ENCODE measurements at places on chromosomes 2 and 18.

- DNase-seq, result no peak
Observed at GRCh38 chr2:222404151-222404905, 20.0 kb upstream of the SGPP2 start.

DNA sequence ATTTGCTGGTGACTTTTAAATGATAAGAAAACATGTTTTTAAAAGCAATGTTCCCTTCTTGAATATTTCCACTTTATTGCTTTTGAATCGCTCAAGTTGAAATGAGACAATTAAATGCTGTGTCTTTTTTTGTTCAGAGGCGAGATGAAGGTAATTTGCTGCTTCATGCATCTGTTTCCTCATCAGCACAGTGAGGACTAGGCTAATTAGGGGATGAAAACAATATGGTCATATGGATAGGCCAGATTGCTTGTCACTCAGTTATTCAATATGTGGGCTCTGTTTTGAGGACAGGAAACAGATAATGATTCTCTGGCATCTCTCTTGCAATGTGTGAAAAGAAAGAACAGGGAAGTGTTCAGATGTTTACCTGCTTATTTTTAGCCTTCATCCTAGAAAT is 61.0 kb downstream of the ERBB4 start:
- no peak for DNase-seq

- DNase-seq, result no peak
Observed at GRCh38 chr18:29137773-29138495, 961.0 kb upstream of the CDH2 start.

- no peak for DNase-seq
Observed at GRCh38 chr2:127664895-127665225, 10.5 kb downstream of the LIMS2 start.

GRCh38 chr2:21220930-21221329 is 97.2 kb downstream of the TDRD15 start:
- no peak for DNase-seq

GRCh38 chr2:149579972-149580882 is 7.3 kb downstream of the MMADHC start:
- no peak for DNase-seq

DNA sequence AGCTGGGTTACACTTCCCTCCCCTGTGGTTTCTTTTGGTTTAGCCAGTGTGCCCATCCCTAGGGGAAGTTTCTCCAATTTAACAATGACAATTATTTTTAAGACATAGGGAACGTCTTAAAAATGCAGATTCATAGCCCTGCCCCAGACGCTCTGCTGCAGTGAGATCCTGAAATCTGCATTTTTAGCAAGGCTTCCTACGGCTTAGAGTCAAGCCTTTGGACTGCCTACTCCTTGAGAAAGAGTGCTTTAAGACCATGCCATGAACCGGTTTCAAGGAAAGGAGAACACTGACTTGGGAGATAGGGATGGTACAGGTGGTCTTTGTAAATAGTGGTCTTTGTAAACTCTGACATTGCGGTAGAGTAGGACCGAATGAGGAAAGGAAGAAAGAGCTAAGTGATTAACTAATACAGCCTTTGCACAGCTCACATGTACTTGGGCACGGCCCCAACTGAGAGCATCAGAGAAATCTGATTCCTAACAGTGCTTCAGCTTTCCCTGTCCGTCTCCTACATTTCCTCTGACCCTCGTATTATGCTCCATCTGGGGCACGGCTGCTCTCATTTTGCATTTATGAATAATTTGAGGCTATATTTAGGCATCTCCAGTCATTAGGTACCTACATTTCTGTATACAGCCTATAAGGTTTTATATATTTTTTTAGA is 217.6 kb upstream of the TANK start:
- DNase-seq, result no peak

DNA sequence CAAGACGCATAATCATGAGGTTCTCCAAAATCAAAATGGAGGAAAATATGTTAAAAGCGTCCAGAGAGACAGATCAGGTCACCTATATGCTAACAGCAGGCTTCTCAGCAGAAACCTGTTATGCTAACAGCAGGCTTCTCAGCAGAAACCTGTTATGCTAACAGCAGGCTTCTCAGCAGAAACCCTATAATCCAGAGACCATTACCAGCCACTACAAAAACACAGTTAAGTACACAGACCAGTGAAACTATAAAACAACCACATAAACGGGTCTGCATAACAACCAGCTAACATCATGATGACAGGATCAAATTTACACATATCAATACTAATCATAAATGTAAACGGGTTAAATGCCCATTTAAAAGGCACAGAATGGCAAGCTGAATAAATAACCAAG is 1548.4 kb upstream of the TMEFF2 start:
- DNase-seq, result no peak

GRCh38 chr2:162825578-162825977 is 13.0 kb downstream of the KCNH7 start:
- no peak for DNase-seq

GRCh38 chr2:97731274-97732020 is 18.1 kb downstream of the ZAP70 start:
- no peak for DNase-seq

- DNase-seq, result no peak
Observed at GRCh38 chr2:210288408-210288807, 26.6 kb downstream of the MYL1 start.

DNA sequence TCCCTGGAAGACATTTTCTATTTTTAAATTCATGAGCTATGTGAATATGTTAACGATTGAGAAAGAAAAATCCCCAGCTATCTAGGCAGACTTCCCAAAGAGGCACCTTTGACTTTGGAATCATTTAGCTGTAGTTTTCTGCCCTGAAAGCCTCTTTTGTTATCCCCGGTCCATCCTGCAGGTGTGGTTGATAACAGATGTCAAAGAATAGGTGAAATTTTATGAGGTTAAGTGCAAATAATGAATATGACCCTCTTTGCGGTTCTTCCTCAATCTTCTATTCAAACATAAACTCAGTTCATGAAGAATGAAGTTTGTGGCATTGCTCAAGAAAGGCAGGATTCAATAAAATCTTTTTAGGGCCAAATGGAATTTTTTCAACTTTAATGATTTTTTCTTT is 51.6 kb upstream of the ATP8B1 start:
- DNase-seq, result no peak

DNA sequence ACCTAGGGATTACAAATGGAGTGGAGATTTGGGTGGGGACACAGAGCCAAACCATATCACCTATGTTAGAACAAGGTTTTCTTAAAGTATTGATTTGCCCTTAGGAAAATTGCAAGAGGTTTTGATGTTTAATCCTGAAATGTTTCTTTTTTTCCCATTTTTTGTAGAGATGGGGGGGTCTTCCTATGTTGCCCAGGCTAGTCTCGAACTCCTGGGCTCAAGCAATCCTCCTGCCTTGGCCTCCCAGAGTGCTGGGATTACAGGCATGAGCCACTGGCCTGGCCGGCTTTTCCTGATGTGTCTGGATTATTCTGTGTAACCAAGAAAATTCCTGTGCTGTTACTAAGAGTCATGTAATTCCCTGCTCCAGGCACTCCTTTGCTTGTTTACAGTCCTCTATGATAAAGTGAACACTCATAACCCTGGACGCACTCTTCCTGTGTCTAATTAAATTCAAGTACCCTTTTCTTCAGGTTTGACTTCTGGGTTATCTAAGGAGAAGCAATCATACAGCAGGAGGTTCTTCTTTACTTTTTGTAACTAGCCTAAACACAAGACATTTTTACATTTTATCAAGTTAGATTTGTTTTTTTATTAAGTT is 15.0 kb upstream of the CTDP1 start:
- DNase-seq, result no peak

- DNase-seq, result no peak
Observed at GRCh38 chr2:58900246-58901027, 659.3 kb upstream of the FANCL start.

GRCh38 chr2:120683701-120684100 is 52.0 kb upstream of the GLI2 start:
- DNase-seq, result no peak

DNA sequence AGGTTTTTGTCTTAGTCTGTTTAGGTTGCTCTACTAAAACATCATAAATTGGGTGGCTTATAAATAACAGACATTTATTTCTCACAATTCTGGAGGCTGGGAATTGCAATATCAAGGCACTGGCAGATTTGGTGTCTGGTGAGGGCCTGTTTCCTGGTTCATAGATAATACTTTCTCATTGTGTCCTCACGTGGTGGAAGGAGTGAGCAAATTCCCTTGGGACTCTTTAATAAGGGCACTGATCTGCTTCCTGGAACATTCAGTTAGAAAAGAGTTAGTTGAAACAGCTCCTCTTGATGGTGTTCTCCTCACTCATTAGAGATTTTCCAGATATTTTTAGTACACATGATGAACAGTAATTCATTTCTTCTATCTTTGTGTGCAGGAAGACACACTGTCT is 22.3 kb downstream of the COL4A3 start:
- DNase-seq, result no peak

- DNase-seq, result no peak
Observed at GRCh38 chr2:150609831-150610582, 122.5 kb upstream of the RND3 start.

- no peak for DNase-seq
Observed at GRCh38 chr18:76819411-76820136, 2.8 kb upstream of the ZNF236 start.

DNA sequence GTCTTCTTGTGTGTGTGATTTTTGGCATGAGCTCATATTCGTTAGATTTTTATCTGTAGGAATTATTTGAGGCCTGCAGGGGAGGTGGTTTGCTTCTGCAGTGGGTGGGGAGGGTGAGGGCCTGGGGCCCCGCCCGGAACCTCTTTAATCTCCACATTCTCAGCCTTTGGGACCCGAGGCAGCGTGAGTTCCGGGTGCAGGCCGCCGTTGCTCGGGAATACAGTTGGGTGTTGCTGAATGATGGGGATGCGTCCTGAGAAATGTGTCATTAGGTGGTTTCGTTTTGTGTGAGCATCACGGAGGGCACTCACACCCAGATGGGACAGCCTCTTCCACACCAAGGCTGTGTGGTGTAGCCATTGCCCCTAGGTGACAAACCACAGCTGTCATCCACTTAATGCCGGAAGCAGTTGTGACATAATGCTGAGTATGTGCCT is 13.7 kb upstream of the GAL3ST2 start:
- peak; percentile 53 for DNase-seq

- DNase-seq, result no peak
Observed at GRCh38 chr2:45497355-45497754, 113.7 kb downstream of the SRBD1 start.

DNA sequence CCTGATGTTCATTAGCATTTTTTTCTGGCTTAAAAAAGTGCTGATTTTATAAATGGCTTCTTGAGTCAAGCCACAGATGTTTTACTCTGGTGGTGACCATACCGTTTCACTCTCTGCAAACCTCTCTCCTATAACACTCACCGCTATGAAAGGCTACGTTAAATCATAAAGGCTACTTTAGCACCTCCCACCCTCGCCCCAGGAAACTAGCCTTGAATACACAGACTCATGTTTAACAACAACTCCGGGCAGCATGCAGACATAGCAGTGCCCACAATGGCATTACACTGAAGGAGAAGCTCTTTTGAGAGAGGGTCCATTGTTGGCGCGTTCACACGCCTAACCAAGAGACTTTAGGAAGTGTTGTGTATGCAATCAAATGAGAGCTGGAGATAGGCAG is 5.6 kb downstream of the MYT1L start:
- DNase-seq, result no peak

DNA sequence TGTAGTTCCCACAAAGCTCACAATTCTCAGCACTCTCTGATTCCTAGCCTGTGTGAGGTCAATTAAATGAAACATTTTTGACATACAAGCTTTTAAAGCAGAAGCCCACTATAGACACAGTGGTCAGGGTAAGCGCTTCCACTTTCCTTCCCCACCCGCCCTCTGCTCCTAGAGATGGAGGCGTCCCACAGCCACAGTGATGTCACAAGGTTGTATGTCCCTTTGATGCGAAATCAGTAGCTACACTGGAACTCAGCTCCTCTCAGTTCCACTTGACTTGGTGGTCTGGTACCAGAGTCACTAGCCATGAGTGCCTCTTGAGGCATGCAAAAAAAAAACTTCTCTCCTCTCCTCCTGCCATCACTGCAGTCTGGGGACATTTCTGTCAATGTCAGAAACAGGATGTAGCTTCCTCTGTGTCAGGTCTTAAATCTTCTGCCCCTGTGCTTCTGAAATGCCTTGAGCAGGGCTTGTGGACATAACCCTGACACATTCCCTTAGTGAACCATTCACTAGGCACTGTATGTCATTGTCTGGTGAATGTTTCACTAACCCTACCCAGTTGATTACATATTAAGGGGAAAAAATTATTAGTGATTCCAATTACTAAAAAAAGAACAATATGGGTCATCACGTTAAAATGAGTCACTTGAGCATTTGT is 7.8 kb downstream of the SULT1C4 start:
- DNase-seq, result no peak

DNA sequence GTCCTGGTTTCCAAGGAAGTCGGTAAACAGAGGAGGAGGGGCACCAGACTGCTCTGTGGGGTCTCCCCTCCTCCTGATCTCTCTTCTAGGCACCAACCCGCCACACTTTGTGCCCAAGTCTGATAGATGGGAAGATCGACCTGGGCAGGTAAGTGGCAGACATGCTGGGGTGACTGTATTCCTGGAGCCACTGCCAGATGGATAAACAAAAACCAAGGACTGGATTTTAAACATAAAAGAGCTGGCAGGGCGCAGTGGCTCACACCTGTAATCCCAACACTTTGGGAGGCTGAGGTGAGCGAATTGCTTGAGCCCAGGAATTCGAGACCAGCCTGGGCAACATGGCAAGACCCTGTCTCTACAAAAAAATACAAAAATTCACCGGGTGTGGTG is 181.2 kb downstream of the ANAPC1 start:
- DNase-seq, result no peak

- DNase-seq, result no peak
Observed at GRCh38 chr2:28286678-28287077, 106.0 kb upstream of the FOSL2 start.

GRCh38 chr2:213188533-213188867 is 37.1 kb upstream of the IKZF2 start:
- DNase-seq, result no peak

DNA sequence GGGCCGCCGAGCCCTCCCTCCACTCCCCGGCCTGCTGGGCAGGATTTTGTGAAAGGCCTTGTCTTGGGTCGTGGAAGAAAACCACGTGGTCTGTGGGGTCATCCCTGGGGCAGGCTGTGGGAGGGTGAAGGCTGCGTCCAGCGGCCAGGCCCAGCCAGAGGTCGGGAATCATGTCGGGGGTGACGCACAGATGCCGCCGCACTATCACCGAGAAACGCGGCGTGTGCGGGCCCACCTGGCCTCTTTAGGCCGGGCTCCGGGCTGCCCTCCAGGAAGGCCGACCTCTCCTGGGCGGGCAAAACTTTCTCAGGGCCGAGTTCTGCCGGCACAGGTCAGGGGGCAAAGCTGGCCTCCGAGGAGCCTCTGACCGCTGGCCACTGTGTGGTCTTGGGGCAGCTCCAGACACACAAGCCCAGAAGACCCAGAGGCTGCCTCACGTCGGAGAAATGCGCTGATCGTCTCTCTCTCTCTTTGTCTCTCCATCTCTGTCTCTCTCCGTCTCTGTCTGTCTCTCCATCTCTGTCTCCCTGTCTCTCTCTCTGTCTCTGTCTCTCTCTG is 28.4 kb downstream of the NFATC1 start:
- no peak for DNase-seq

DNA sequence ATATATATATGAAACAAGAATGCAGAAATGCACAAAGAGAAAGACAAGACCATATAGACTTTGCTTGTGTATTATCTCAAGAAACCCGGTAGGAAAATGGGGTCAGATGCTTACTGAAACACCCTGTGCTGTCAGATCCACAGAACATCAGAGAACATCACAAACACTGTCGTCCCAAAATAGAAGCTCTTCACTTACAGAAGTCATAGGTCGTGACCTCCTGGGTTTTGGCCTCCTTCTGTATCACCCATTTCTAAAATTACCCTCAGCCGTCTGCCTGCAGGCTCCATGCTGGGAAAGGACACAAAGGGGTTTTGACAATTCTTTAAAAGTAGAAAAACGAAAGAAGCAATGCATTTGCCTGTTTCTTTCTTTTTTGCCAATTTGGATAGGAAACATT is 137.9 kb downstream of the PAX3 start:
- no peak for DNase-seq
